ENCODE measurements at places on chromosomes 2 and 18.

DNA sequence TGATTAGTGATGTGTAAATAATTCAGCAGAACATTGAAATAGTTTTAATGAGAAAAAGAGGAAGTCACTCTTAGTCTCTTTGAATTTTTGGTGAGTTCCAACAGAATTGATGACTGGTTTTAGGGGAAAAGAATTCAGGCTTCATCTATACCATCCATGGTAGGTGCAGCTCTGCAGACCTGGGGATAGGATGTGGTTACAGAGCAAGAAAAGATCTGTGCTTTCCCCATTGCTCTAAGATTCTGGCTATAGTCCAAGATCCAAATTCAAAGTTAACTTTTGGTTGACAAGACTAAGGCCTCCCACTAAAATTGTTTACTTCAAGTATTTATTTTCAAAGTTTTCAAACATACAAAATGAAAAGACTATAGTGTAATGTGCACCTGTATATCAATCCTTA, 3.6 kb downstream of the UGT1A10 start:
- DNase-seq = no peak

DNA sequence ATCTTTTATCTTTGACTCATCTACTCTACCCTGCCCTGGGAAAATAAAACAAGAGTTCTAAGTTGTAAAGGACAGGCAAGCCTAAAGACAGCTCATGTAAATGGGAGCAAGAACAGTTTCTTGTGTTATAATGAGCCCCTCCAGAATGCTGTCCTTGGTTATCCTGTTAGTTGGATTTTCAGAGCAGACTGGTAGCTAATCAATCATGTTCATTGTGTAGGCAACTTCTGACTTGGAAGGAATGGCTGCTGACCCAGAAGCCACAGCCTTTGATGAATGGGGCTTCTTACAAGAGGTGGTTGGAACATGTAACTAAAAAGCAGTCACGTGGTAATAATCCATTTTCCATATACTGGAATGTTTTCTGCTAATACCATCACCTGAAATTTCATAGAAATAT, 254.2 kb downstream of the AGPS start:
- no peak for DNase-seq

DNA sequence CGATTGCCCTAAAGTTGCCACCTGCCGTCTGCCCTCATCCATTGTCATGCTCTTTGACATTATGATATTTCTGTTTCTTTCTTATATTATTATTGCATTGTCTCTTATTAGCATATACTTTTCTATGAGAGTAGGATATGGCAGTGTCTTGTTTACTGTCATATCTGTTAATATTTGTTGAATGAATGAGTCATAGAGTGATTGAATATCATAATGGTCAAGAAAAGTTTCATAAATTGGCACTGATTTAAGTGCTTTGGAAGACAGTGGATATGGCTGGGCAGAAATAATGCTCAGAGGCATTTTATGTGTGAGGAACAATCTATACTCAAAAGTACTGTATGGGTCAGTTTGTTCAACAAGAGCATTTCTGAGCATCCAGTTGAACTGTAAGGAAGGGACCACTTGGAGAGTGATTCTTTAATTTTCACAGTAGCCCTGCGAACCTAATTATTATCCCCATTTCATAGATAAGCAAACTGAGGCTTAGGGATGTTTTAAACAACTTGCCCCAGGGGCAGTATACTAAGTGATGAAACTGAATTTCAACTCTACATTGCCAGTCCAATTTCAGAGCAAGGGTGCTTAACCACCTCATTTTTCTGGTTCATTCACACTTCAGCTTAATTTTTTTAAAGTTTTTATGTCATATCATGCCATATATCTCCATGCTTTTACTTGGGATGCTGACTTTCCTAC, 175.5 kb upstream of the FOSL2 start:
- DNase-seq = no peak

DNA sequence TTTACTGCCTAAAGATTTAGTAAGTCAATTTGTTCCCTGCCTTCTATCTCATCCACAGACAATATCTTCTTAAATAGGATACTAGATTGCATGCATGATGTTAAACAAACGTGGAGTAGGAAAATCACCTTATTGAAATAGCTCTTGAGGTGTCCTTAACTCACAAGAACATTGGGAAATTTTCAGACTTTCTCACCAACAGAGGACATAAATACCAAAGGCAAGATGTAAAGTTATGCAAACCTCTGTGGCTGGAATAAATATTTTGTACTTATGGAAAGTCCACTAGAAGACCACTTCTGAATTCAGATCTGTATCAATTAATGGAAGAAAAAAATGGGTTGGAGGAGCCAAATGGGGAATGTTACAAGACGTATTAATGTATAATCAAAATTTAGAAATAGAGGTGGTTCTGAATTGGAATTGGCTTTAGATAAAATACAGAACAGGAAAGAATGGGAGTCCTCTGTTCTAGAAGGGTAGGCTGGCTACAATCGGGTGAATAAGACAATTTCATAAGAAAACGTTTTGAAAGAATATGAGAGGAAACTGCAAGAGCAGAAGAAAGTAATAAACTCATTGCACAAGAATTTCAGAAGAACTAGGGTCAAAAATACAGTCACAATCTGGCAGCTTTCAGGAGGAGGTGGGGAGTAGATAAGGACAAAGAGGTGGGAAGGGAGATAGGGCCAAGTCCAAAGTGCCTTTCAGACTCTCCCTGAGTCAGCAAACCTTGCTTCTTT, 69.3 kb upstream of the FN1 start:
- DNase-seq = no peak

DNA sequence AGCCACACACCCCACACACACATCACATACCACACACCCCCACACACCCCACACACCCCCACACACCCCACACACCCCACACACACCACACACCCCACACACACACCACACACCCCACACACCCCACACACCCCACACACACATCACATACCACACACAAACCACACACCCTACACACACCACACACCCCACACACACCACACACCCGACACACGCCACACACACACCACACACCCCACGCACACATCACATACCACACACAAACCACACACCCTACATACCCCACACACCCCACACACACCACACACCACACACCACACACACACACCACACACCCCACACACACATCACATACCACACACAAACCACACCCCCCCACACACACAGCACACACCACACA, 22.4 kb downstream of the TWIST2 start:
- DNase-seq = no peak

DNA sequence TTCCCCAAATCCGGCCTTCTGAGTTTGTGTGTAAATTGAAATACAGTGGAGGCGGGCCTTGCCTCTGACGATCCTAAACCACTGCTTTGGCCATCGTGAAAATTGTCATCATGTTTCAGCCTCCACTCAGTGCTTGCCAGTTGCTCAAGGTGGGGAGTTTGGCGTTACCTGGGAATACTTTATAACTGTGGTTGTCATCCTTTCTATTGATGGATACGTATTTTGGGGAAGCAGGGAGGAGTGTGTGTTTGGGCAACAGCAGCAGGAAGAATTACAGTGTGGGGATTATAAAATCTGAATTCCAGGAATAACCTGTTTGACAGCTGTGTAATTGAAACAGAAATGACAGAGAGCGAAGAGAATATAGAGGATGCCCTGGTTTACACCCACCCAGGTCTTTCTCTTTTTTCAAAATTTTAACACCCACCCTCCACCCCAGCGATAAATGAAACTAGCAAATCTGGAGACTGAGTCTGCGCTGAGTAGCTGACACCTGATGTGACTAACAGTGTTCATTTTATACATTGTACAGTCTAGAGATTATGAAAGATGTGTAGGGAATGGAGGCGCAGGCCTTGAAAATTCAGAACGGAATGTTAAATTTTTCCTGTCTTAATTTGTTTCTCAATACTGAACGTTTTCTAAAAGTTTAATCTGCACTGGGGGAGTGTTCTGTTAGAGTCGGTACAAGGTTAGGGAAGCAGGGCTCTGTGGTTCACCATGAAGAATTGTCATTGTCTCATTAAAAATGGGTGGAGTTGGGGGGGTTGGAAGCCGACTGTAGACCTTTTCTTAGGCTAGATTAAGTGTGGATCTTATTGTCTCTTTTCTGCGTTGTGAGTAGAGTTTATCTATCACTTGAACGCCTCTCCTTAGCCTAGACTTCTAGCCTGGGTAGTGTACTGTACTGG, 1.6 kb downstream of the MAP4K4 start:
- DNase-seq = no peak

DNA sequence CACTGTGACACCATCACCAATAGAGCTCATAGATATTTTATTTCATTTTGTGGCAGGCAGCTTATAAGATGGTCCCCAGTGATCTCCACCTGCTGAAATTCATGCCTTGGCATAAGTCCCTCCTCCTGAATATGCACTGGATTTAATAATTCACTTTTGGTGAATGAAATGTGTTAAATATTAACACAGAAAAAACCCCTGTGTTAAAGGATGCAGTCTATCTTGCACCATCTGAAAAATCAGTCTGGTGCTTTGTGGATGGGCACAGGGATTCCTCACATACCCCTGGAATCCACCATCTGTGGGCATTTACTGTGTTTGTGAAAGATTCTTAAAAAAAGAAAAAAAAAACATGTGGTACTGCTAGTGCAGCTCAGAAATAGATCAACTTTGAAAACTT, 26.1 kb upstream of the WIPF1 start:
- no peak for DNase-seq

DNA sequence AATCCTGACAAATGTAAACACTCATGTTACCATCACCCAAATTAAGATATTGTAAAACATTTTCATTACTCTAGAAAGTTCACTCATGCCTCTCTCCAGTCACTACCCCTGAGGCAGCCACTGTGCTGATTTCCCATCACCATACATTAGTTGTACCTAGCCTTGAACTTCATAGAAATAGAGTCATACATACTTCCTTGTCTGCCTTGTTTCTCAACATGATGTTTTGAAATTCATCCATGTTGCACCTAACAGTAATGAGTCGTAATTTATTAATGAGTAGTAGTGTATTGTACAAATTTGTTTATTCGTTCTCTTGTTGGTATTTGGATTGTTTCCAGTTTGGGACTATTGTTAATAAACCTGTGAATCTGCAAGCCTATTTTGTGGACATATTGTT, 49.0 kb upstream of the TWSG1 start:
- no peak for DNase-seq

GRCh38 chr2:170165129-170165528, 12.8 kb upstream of the MYO3B start:
- DNase-seq = no peak

DNA sequence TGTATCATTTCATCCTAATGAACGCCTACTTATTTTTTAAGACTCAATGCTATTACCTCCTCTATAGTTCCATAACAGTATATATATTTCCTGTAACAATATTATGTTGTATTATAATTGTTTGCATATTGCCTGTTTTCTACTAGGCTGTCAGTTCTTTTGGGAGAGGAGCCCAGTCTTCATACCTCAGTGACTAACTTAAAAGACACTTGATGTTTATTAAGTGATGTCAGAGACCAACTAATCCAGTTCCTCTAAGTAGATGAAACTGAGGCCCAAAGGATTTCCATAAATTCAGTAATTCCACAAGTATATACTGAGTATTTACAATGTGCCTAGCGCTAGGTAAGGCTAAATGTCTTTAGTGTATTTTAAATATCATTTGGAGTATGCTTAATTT, 48.9 kb upstream of the AAK1 start:
- no peak for DNase-seq

DNA sequence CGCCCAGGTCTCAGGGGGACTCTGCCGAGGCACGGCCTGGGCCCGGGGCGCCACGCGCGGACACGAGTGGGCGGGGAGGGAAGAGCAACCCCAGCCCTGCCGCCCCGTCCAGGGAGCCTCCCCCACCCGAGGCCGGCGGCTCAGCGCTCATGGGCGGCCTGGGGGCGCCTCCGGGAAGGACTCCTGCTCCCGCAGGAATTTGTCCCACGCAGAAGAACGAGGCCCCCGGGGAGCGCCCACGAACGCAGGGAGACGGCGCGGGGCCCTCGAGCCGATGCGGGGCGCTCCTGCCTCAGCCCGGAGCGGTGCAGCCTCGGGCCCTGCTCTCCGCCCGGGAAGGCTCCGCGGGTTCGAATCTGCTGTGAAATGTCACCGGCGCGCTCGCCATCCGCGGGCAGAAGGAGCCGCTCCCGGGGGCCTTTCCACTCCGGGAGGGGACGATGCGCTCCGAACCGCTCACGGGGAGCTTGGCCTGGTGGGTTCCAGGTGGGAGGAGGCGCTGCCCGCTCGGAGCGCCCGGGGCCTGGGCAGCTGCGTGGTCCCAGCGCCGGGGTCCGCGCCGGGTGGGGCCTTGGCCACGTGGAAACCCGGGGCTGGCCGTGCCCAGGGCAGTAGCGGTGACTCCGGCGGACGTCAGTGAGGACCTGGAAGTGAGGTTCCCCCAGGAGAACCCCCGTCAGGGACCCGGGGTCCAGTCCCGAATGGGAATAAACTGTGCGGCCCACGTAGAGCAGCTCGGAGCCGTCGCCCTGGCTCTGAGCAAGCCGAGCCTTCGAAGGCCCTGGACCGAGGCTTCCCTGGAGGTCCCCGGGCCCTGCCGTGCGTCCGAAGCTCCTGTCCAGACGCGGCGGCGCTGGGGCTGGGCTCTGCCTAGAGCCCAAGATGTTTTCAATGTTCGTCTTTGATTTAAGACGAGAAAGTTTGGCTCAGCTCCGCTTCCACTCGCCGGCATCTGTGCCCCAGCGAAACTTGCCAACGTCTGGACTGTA, 41.4 kb upstream of the CTDP1 start:
- DNase-seq = no peak

GRCh38 chr2:238914648-238915015, 66.7 kb downstream of the TWIST2 start:
- DNase-seq = no peak

DNA sequence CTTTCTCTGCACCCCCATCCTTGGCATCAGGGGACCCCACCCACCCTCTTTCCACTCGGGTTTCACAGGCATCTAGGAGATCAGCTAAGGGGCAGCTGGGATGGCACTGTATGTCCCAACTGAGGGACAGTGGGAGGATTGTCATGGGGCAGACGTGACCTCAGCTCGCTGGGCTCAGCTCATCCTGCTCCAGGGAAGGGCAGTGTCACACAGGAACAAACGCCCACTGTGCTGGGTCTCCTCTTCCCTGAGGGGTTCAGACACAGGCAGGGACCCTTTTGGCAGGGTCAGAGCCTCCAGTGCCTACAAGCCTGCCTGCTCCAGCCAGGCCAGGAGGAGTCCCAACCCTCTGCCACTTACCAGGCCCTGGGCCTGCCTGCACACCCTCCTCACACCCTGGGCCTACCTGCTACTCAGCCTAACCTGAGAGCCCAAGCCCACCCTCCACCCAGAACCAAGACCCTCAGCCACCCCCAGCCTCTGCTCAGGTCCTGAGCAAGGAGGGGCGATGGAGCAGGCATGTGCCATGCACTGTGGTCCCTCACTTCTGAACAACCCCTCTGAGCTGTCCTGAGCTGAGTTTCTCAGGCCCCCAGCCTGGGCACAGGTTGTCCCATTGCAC, 68.2 kb downstream of the HS1BP3 start:
- no peak for DNase-seq

DNA sequence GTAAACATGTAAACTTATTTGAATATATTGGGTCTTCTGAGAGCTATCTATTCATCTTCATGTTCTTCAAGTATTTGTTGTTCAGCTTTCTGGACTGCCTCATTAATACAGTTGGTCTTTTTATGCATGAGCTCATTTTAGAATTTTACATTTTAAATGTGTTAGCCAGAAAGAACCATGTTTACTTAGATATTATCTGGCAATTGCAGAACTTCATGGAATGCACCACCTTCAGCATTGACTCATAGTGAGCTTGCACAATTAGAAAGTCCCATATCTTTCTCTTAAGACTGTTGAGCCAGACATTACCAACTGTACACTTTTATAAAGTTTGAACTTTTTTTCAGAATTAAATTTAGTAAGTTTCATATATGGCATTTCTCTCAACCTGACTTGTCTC, 536.7 kb downstream of the RIT2 start:
- no peak for DNase-seq

GRCh38 chr18:7630731-7631442, 63.8 kb downstream of the PTPRM start:
- DNase-seq = no peak
